Nucleus accumbens (tissue), 56 donors: ENCODE measurements at places on chromosomes 5 and 9.

DNA sequence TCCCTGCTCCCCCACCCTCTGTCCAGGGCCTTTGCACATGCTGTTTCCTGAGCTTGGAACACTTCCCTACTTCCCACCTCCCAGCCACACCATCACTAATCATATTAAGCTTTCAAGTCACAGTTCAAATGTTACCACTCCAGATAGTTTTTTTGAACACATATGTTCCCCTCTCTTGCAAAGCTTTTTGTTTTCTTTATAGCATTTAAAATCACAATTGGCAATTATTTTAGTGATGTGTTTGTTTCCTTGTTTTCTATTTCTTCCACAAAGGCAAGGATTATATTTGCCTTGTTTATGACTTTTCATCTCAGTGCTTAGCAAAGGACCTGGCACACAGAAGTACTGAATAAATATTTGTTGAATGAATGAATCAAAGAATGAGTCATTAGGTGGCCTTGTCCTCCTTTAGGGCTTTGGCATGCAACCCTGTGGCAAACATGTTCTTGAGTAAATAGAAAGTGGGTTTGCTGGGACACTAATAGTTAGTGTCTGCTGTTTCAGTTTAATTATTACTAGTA is 386.8 kb downstream of the FGF10 start:
- no peak for DNase-seq

GRCh38 chr5:178851951-178852350 is 7.8 kb upstream of the ZNF354B start:
- DNase-seq, result no peak

DNA sequence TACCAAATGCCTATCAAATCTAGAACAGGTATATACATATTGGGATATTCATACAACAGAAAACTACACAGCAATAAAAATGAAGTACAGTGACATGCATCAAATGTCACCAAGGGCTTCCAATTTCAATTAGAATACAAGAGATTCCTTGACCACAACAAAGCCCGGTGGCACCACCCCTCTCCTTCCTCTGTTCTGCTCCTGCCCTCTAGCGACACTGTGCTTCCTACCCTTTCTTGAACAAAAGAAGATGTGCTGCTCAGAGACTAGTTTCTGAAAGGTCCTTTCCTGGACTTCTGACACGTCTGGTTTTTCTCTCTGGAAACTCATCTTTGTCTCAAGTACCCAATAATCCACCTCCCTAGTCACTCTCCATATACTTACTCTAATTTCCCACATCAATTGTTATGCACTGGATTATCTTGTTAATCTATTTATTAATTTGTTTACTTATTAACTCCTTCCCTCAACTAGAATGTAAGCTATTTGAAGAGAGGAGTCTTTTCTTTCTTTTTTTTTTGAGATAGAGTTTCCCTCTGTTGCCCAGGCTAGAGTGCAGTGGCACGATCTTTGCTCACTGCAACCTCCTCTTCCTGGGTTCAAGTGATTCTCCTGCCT is 70.4 kb upstream of the CTSV start:
- DNase-seq, result peak; percentile 1

- DNase-seq, result no peak
Observed at GRCh38 chr5:179332741-179333290, 12.4 kb downstream of the ADAMTS2 start.

GRCh38 chr9:109629615-109630014 is 131.5 kb upstream of the PTPN3 start:
- DNase-seq, result no peak

GRCh38 chr9:98084396-98084795 is 27.9 kb downstream of the NANS start:
- no peak for DNase-seq

- DNase-seq, result no peak
Observed at GRCh38 chr5:123844873-123845272, 332.9 kb downstream of the CSNK1G3 start.

GRCh38 chr5:5531371-5531770 is 108.9 kb downstream of the ICE1 start:
- no peak for DNase-seq

DNA sequence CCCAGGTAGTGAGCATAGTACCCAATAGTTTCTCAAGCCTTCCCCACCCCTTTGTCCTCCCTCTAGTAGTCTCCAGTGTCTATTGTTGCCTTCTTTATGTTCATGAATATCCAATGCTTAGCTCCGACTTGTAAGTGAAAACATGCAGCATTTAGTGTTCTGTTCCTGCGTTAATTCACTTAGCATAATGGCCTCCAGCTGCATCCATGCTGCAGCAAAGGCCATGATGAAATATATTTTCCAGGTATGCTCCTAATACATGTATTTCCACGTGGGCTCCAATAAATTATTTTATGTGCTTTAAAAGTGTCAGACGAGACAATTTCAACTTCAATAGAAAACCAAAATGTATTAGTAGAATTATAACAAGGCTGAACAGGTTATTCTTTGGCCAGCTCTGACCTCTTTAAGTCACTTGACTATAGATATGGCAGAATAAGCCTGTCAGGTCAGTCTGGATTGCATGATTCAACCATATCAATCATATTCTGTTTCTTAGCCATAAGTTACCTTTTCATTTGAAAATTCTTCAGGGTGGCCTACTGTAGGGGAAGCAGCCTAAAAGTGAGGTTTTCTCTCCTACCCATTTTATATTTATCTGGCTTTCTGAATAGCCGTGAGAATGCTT is 2291.6 kb upstream of the WWC1 start:
- DNase-seq, result no peak
